ENCODE measurements at places on chromosomes 13 and 19.

DNA sequence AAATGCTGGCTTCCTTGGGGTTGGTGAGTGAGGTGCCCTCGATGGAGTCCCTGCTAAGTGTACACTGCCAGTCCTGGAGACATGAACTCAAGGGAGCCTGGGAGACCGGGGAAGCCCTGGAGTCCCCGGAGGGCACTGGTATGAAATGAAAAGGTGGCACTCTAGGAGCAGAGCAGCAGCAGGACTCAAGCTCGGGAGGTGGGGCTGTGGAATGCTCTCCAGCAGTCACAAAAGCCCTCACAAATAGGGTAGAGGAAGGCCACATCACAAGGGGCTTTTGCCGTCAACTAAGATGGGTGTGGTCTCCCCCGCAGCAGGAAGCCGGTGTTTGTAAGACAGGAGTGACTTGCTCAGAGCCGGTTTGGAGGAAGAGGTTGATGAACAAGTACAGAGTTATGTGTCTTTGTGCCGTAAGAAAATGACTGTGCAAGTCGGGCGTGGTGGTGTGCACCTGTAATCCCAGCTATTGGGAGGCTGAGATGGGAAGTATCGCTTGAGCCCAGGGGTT lies 19.3 kb downstream of the CCNE1 start:
- peak; percentile 57 for DNase-seq

- peak; percentile 12 for DNase-seq
These were observed 57.3 kb upstream of the TPM4 start for GRCh38 chr19:16018801-16019551.

- peak; percentile 98 for DNase-seq
These were observed 1.9 kb downstream of the GNG8 start for GRCh38 chr19:46634045-46634655.

DNA sequence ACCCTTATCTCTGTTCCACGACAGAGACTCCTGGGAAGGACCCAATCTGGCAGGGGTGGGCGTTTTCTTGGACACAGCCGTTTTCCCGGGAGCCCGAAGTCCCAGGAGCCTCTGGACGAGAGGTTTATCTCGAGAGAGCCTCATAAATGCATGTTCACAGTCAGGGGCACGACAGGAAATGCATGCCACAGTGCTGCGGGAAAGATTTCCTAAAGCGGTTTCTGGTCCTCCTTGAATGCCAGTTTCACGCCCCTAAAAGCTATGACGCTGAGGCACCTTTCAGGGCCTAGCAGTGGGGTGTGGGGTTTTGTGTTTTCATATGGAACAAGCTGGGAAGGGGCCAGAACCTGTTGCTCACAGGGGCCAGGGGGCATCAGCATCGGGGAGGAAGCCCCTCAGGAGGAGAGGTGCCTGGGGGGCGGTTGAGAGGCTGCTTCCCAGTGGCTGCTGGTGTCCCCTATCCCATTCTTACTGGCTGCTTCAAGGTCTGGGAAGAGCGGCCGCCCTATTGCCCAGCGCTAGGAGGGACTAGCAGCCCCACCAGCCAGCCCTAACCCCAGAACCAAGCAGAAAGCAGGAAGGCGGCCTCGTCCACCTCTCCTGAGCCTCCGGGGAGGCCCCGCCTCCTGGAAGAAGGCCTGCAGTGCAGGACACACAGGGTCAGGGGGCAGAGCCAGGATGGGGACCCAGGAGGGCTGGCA lies 157.0 kb downstream of the KDM4B start:
- peak; percentile 21 for DNase-seq

DNA sequence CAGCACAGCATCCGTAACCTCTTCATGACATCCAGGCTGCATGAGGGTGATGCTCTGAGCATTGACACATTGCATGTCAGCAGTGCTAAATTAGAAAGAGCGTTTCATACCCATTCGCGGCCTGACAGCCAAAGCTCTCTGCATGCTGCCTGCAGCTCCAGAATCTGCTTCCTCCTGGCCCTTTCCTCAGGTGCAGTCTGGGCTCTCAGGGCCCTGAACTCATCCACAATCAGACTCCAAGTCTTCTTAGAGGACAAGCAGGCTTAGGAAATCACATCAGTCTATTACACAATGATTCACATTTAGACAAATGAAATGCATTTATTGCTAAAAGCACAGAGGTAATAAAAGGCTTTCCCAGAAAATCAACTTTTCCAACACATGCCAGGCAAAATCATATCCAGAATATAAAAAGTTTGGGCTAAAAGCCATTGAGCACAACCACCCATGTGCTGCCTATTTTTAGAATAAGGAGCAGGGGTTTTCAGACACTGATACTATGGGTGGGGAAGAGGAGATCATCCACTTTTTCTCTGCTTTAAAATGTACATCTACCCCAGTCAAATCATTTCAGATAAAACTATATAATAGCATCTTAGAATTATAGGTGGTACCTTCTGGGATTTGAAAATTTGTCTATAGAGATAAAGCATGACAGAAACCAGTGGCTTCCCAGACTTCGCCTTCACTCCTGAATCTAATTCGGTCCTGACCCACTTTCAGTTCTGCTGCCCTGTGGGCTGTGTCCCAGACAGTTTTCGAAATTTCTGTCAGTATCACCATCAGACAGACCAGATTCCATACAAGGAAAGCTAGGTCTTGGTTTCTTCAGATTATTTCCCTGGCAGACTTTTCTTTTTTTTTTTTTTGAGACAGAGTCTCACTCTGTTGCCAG lies 109.3 kb downstream of the COL4A2 start:
- no peak for DNase-seq

DNA sequence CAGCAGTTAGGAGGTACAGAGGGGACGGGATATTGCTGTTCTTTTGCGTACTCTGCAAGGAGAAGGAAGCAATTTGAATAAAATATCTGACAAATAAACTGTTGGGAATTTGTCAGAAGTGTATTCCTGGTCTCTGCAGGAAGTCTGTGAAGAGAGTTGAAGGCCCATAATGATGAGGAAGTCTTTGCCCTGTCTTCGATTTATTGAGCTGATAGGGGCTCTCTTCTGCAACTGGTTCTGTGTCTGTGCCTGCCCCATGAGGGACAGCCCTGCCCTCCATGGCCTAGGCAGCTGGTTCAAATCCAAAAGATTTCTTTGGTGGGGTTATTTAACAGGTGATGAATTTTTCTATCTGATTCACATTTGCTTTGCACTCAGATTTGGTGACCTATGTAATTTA lies 339.7 kb upstream of the EDNRB start:
- DNase-seq = no peak

DNA sequence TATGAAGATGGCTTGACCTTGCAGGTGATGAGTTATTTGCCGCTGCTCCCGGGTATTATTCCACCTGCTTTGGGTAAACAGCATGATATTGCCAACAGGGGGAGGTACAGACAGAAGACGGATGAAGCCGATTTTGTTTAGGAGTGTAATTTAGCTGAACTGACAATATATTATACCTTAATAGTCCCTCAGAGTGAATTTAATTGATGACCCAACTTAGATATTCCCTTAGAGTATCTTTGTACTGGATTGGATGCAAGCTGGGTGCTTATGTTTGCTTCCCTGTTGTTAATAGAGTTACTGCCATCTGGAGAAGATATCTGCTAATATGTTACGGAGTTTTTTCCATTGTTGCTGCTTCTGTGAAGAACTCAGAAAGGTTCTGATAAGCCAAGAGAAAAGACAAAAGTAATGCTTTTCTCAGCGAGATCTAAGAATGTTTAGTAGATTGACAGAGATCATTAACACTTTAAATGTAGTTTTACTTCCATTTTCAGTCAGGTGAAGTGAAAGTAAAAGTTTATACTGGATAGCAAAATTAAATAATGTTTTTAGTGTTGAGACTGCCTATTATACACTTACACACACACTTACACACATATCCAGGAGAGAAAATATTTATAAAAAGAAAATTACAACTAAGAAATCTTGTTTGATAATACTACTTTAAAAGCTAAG lies 2220.8 kb upstream of the PCDH20 start:
- no peak for DNase-seq

- no peak for DNase-seq
These were observed 16.3 kb downstream of the MYO9B start for GRCh38 chr19:17091758-17092333.

DNA sequence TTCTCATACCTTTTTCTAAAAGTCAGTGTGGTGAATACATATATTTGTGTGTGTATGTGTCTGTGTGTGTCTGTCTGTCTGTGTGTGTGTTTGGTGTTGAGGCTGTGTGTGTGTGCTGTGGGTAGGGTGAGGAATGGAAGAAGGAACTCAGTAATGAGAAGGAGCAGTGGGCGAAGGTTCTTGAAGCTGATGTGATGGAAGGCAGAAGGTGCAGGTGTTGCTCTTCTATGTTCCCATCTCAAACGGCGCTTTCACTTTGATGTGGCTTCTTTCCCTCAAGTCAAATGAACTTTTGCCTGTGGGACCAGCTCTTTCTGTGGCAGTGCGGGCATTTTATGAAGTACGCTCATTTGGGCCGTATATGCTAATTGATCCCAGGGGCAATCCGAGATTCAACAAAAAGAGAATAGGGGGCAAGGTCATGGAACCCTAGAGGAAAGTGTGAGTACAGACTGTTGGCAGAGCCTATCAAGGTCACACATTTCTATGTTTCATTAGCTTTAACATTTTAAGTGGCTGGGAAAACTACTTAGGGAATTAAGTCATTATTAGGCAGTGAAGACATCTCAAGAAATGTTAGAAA lies 15.2 kb downstream of the BIVM start:
- DNase-seq = no peak

DNA sequence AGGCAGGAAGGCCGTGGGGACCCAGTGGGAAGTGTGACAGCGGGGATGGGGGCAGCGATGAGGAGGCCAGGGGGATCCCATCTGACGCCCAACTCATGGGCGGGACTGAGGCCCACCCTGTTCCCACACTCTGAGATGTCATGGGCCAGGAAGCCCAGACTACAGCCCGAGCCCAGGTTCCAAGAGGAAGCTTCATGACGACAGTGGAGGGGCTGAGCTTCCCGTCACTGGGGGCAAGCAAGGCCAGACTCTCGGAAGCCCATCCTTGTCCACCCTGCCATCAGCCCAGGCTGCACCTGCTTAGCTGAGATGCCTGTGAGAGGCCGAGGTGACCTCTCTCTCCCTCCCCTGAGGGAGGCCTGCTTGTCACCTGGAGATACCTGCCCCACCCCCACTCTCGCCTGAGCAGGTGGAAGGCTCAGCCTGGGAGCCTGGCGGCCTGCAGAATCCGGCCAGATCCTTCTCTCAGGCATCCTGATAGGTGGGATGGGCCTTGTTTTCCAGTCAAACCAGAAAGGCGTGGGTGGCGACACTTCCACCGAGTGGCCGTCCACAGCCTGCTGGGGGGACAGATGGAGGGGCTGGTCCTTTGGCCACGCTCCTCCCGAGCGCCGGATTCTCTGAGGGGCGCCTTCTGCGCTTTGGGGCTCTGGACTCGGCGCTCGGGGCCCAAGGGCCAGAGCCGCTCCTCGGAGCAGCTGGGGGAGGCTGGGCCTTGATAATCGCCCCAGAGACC lies 4.8 kb downstream of the ZBTB7A start:
- DNase-seq = no peak

DNA sequence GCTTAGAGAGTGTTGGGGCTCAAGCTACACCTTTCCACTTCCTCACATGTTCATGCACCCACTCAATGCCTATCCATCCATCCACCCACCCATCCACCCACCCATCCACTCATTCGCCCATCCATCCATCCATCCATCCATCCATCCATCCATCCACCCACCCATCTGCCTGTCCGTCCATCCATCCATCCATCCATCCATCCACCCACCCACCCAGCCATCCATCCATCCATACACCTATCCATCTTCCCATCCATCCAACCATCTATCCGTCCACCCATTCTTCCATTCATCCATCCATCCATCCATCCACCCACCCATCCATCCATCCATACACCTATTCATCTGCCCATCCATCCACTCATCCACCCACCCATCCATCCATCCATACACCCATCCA lies 13.1 kb upstream of the HOMER3 start:
- no peak for DNase-seq

DNA sequence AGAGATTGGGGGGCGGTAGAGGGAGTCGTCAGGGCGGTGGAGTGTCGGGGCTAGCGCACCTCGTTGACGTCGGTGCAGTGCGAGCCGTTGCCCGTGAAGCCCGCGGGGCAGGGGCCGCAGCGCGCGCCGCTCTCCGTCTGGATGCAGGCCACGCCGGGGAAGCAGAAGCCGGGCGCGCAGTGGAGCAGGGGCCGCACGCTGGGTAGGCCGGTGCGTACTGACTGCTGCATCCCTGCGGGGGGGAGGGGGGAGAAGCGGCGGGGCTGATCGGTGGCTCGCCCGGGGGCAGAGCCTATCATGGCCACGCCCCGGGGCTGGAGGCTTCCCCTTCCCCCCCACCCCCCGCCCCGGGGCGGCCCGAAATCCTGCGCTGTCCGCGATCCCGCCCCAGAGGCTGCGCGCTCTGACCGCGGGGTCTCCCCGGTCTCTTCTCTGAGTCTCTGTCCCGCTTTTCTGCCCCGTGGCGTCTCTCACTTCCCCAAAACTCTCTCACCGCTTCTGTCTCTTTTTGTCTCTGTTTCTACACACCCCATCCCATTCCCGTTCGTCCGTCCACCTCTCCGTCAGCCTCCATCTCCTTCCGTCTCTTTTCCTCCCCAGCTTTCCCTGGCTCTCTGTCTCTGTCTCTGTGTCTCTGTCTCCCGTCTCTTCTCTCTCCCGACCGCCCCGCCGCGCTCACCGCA lies 1.1 kb downstream of the COMP start:
- peak; percentile 40 for DNase-seq

DNA sequence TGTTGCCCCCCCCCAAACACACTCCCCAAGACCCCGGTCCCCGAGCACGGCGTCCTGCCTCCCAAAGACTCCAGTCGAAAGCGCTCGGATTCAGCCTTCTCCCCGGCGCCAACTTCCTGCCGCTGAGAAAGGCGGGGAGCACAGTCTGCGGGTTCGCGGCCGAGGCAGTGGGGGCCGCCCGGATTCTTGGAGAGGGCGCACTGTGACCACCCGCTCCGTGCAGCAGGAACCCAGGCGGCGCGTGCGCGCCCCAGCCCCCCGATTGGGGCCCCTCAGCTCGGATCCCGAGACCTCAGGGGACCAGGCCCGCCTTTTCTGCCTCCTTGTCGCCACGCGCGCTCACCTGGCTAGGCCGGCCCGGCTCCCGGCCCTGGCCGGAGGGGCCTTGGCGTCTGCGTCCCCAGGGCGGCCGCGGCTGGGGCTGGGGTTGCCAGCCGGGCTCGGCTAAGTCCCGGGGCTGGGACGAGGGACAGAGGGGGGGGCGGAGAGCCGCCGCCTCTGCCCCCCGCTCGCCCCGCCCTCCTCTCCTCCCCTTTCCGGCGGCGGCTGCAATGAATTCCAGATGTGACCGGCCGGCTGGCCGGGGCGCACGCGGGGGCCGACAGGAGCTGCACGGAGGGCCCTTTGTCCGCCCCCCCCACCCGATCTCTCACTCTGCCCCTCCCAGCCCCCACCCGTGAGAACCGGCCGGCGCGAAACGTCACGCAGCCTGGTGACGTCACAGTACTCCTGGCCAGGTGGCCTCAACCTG lies at the start of gene S1PR2:
TSS of gene S1PR2 (minus strand) at position 471 of the 751 bp plus-strand sequence. CDS start 6,426 bp downstream, outside the sequence.
- peak; percentile 82 for DNase-seq

DNA sequence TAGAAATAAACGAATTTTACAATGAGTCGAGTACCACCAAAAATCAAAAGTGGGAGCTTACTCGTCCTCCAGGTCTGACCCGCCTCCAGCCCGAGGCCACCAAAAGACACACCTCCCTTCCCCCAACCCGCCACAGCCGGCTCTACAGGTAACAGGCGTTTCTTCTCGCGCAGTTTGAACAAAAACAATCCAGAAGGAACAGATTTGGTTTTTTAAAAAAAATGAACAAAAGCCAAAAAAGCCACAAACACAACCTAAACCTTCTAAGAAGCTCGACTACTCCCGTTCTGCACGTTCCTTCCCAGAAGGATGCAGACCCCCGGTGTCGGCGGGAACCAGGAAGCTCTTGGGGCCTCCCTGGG lies 671 bp downstream of the ZDHHC20 start:
- peak; percentile 59 for DNase-seq

Data from activated T-cell treated with anti-CD3 and anti-CD28 coated beads, Interleukin-2, amount 50 U/mL, for 1 hour (primary cell).